Daoy (cell line): ENCODE measurements at places on chromosomes 2 and 18.

DNA sequence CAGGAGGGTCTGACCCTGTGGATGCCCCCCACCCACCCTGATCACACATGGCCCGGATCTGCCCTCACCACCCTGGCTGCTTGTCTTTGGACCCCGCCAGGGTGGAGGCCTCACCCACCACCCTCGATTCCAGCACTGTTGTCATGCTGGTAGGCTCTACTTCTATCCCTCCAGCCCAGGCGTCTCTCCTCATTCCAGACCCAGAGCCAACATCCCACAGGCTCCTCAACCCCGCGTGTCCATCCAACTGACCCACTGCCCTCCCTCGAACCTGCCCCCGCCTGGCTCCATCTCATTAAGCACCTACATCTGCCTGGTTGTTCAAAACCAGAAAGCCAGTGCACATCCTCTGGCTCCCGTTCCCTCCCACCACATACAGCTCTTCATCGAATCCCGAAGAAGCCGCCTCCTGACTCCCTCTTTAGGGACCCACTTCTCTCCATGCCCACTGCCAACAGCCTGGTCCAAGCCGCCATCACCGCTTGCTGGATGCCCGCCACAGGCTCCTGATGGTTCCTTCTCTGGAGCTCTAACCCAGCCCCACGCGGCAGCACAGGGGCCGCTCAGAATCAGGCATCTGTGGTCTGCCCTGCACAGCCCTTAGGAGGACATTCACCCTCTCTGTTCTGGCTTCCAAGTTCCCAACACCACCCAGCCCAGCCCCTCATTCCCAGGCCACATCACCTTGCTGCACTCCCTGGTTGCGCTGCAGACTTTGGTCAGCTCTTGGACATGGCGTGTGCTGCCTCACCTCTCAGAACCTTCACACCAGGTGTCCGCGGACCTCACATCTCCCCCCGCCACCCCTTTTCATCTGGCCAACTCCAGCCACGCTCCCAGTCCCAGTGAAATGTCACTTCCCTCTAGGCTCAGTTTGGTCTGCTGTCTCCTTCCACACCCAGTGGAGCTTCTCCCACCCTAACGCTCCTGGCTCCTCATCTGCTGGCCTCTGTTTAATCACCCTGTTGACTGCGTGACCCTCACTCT lies 43.0 kb downstream of the EMX1 start:
- DNase-seq: no peak

DNA sequence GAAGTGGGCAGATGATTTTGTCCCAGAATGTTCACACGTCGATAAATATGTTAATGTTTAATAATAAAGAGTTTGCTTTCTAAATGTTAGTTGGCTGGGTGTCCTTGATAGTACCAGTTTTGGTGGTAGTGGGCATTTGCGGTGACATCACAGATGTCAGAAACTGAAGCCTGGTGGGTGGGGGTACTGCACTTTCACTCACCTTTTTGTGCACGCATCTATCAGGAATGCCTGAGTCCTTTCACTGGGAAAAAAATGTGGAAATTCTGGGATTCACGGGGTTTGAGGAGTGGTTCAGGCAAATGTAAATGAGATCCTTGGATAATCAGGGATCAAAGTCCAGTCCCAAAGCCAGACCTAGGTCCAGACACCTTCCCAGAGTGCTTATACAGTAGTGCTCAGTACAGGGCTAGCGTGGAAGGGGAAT lies 3.2 kb downstream of the EPAS1 start:
- DNase-seq: no peak

- no peak for DNase-seq
These were observed 87.8 kb downstream of the HDAC4 start for GRCh38 chr2:239312741-239313667.

DNA sequence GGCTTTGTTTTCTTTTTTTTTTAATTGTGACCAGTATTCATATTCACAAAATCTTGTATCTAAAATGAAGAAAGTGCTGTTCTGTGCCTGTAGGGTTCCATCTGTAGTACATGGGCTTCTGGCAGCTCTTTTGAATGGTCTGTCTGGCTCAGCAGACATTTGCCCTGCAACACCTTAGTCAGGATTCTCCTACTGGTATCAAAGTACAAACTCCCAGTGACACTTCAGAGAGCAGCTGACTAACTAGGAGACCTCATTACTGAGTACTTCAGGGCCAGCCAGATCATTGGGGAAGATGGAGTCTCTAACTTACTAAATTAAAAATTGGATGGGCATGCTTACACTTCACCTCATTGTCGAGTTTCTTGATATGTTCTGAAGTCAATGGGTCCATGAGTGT lies 39.7 kb downstream of the GRHL1 start:
- DNase-seq: peak; percentile 30

GRCh38 chr2:137123226-137123625 lies 357.9 kb downstream of the THSD7B start:
- no peak for DNase-seq

GRCh38 chr2:67108231-67108630 lies 288.9 kb upstream of the ETAA1 start:
- no peak for DNase-seq

GRCh38 chr2:28895189-28895893 lies 874 bp downstream of the WDR43 start:
- DNase-seq: peak; percentile 52

- no peak for DNase-seq
These were observed 825 bp upstream of the SCYGR1 start for GRCh38 chr2:227388537-227389011.

DNA sequence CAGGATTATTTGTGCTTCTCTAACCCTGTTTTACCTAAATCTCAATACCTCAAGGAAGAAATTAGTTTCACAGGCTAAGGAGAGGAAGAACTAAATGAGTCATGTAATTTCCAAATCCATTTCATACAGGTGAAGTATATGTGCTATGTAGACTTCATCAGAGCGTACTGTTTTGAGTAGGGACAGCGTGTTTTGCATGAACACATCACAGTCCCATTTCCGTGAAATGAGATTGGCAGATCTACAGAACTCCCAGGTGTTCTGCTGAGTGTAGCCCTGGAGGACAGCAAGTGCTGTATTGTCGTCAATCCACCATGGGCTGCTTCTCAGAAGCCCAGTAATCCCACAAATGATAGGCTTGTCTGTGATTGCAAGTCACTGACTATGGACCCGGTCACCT lies 97.7 kb downstream of the XRCC5 start:
- DNase-seq: no peak

DNA sequence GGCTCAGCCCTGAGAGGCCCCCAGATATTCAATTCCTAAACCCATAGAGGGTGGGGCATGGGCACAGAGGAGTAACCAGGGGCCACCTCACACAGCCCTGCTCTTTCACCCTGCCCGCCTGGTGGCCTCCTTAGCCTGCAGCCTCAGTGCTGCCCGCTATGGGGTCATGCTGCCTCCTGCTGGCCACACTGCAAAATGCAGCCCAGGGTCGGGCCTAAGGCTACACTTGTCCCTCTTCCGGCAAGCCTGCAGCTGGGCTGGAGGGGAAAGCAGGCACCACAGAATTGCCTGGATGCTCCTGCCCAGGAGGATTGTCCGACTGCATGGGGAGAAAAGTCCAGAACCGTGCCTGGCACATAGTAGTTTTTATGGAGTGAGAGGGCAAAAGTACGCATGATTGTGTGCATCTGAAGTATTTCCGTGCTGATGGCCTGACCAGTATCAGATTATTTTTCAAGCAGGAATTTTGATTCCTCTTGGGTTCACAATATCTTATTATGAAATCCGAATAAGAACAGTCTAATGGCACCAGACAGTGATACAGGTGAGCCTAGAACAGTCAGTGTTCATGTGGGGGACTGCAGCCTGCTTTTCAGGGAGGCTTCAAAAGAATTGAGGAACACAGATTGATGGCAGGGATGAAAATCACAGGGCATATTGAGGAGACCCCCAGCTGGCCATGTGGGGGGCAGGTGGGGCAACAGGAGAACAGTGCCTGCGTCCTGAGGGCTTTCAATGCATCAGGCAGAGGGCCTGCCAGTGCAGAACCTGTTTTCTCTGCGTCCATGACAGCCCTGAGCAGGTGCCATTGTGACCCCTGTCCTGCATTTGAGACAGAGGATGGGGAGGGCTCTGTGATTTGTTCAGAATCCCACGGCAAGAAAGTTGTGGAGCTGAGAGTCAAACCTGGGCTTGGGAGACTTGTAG lies 51.2 kb upstream of the ALPP start:
- DNase-seq: peak; percentile 61

- DNase-seq: no peak
These were observed 37.3 kb upstream of the C18orf32 start for GRCh38 chr18:49524349-49524748.

DNA sequence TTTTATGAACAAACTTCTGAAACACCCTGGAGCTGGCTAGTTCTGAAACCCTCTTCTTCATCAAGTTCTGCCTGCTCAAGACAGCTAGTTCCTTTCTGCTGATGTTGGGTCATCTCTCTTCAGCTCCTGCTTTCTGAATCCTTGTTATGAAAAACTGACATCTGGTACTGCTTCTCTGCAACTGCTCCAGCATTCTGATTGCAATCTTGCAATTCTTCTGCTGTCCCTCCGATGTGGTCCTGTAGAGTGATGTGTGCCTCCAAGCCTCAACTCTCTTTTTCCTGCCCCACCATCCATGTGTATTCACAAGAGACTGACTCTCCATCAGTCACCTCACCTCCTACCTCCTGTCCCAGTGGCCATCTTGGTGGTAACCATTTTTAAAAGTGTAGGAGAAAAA lies 21.8 kb downstream of the COL6A3 start:
- no peak for DNase-seq

DNA sequence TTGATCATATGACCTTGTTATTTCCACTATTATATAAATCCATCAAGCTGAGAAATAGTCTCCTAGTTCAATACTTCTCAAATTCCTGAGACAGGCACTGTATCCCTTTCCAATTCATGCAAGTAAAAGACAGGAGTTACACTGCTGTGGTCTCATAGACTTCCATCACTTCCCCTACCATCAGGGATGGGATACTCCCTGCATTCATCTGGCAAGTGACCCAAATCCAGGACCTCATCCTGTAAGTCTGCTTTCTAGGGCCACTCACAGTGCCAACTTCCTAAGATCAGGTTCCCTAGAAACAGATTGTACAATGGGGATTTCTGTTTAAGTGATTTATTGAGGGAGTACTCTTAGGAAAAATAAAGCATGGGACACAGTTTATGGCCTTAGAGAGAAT lies 424.0 kb upstream of the CDH7 start:
- no peak for DNase-seq

- DNase-seq: no peak
These were observed 16.3 kb downstream of the RDH14 start for GRCh38 chr2:18544171-18544570.

GRCh38 chr2:201638326-201638725 lies 5.0 kb downstream of the TMEM237 start:
- no peak for DNase-seq

- DNase-seq: peak; percentile 87
These were observed 38.0 kb downstream of the CYP1B1 start for GRCh38 chr2:38037757-38038621.

DNA sequence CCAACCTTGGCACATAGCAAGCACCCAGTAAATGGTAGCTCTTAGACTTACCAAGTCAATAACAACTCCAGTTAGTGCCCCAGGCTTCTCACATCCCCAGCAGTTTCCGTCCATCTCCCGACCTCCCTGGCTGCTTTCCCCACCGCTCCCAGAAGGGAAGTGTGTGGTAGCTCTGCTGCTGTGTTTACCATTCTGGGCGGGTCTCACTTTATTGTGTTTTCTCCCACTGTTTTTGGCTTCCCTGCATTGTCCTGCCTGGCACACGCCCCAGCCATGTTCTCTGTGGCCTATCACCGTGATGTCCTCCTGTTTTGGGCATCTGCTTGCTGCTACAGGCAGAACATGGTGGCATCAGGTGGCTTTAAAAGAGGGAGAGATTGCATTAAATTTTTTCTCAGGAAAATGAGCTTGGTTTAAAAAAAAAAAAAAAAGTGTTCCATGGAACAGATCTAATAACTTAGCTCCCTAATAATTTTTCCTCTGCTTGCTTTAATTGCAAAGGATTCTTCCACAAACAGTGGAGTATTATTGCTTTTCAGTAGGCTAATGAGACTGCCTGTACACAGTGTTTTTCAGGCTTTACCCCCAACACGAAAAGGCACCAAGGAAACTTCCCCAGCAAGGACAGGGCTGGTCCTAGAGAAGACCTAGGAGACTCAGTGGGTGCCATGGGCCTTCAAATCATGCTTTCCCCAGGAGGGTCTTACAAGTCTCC lies 8.0 kb upstream of the COX7A2L start:
- DNase-seq: no peak

- DNase-seq: peak; percentile 86
These were observed 314.4 kb downstream of the MTX2 start for GRCh38 chr2:176583607-176584006.

GRCh38 chr2:238305965-238306671 lies 14.2 kb upstream of the TRAF3IP1 start:
- DNase-seq: no peak

DNA sequence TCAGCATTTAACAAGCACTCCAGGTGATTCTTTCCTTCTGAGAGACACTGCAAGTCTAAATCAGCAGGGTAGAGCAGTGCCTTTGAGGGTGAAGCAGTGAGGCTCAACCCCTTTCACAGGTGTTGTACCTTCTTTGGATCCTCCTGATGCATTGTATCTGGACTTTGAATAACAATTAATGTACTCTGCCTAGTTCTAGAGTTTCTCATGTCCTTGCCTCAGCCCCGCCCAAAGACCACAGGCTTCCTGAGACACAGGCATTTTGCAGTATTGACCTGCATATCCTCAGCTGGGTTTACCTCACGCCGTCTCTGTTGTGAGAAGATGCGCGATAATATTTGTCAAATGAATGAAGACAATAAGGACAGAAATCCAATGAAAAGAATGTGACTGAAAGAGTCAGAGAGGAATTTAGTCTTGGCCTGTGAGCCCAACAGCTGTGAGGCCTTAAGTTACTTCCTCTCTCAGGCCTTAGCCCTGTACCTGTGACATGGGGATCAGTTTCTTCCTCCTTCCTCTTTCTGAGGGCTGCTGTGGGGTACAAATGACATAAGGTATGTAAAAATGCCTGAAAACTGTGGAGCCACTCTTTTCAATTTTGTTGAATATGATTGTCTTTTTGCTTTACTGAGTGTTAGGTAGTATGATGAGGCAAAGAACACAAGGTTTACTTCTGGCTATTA lies 43.7 kb downstream of the WIPF1 start:
- DNase-seq: no peak

DNA sequence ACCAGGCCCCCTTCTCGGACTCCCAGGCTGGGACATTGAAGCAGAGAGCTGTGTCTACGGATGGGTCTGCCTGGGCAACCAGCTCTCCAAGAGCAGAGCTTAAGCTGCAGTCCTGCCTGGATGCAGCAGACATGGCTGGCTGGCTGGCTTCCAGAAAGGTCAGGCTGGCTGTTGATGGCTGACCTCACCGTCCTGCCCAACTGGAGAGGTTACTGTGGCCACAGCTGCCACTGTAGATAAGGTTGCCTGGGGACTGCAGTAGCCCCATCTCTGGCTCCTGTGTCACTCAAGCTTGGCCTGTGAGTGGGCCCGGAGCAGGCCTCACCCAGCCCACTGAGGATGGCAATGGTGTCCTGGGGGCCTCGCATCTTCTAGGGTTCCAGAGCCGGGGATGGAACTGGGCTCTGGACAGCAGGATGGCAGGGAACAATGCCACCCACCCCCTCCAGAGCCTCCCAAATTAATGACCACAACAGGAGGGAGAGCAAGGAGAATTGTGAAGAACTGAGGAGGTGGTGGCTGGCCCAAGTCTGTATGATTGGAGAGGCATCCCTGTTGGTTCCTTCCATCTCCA lies 37.0 kb upstream of the FOSL2 start:
- no peak for DNase-seq

- DNase-seq: peak; percentile 40
These were observed 65.4 kb upstream of the VRK2 start for GRCh38 chr2:57981083-57981768.
